ENCODE measurements at places on chromosomes 7 and 10. TPM values are rescaled to one million over a fixed set of nuclear protein-coding genes. Genes with fewer than 3 reads are reported as not detected.

Gene PLPP4
- polyA plus RNA-seq, result 6.3 TPM

Gene FBXO24
- 2.6 TPM for polyA plus RNA-seq

Gene EPHB6
- 21.3 TPM for polyA plus RNA-seq

Gene TMEM213
- polyA plus RNA-seq, result 52.0 TPM

Gene GPR26
- polyA plus RNA-seq, result not detected

Gene GTF2IRD2
- polyA plus RNA-seq, result 17.3 TPM

Gene CFAP46
- 11.2 TPM for polyA plus RNA-seq

Gene IQUB
- 6.3 TPM for polyA plus RNA-seq

Gene CALY
- 0.25 TPM for polyA plus RNA-seq

Gene ANKRD30A
- polyA plus RNA-seq, result not detected

Gene NAT16
- 0.25 TPM for polyA plus RNA-seq

Gene ATP6V0A4
- polyA plus RNA-seq, result 76.8 TPM

Gene AGMO
- 0.66 TPM for polyA plus RNA-seq

Gene VSIR
- polyA plus RNA-seq, result 8.4 TPM

Gene STOX1
- 6.0 TPM for polyA plus RNA-seq

Gene GNGT1
- 0.17 TPM for polyA plus RNA-seq

Gene NME8
- 0.27 TPM for polyA plus RNA-seq

Gene NPY4R2
- not detected for polyA plus RNA-seq

Gene ARHGEF35
- 19.5 TPM for polyA plus RNA-seq

Gene IFIT1B
- 0.09 TPM for polyA plus RNA-seq

Gene PSD
- 10.2 TPM for polyA plus RNA-seq

Gene CHCHD2
- 306 TPM for polyA plus RNA-seq
